Panc1 (cell line): ENCODE measurements at places on chromosomes 7 and 10.

DNA sequence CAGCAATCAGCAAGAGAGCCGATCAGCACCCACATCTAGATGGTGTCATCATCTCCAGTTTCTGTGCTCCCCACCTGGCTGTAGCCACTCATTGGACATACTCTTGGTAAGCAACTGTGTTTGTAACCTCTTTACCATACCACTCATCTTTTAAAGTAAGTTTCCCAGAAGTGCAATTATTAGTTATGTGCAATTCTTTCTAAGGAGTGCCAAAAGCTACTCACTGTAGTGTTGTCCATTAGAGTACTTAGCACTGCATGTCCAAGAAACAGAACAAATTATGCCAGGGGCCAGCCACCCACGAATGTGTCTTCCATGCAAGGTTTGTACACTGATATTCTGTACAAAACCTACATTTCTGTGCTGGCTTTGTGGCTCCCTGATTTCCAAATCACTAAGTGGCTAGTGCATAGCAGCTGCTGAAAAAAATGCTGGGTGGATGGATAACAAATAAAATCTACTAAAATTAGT, 131.9 kb downstream of the SRPK2 start:
- no peak for DNase-seq
- no peaks in the 10 kb centered on the region for H3K27me3 ChIP-seq
- H3K4me3 ChIP-seq, result no peak overlapping the region
- H3K4me1 ChIP-seq, result peaks cover 11% of the 10 kb centered on the region
- no peaks in the 10 kb centered on the region for H3K36me3 ChIP-seq

- H3K4me1 ChIP-seq, result peaks cover 10% of the 10 kb centered on the region
- H3K4me3 ChIP-seq, result no peak overlapping the region
- no peak for DNase-seq
- H3K27me3 ChIP-seq, result no peaks in the 10 kb centered on the region
- H3K36me3 ChIP-seq, result no peaks in the 10 kb centered on the region
These were observed 5.3 kb upstream of the KLF6 start for GRCh38 chr10:3790272-3790671.

GRCh38 chr7:18693406-18693805, 197.9 kb downstream of the HDAC9 start:
- H3K4me3 ChIP-seq, result no peak overlapping the region
- H3K4me1 ChIP-seq, result no peaks in the 10 kb centered on the region
- no peak overlapping the region for H3K27ac ChIP-seq
- H3K36me3 ChIP-seq, result no peaks in the 10 kb centered on the region
- peak; percentile 22 for DNase-seq

DNA sequence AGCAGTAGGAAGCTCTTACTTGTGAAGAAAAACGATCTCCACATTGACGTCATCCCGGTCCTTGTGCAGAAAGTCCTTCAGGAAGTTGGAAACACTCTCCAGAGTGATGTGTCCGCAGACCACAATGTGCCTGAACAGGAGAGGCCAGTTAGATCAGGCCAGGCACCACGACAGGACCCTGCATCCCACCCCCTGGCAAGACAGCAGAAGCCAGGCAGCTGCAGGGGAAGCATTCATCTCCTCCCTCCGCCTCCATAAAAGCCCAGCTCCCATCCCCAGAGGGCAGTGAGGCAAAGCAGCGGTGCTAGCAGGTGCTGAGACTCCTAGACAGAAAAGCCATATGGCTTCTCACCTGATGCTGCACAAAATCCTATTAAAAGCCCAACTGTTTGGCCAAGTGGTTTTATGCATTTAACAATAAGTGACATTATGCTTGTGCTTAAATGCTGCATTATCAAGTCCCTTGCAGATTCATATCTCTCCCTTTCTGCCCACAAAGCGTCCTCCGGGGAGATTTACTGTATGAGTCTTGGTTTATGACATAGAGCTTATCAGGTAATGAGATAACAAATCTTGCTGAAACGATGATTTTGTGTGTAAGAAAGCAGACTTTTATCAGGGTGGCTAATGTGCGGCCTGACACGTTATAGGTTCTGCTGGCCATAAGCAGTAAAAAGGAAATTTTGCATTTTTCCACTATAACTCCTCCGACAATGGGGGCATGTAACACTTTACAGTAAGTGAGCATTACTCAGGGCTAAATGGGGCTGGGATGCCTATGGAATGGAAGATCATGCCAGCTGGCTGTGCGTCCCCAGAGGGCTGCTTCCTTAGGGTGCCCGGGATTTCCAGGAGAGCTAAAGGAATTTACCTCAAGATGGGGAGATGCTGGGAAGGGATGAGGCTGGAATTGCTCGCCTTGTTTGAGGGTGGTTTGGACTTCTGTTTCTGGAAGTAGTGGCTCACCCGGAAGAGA, 546.9 kb downstream of the KCNMA1 start:
- DNase-seq, result no peak
- no peaks in the 10 kb centered on the region; the same call in 1 of the 2 replicates for H3K36me3 ChIP-seq
- H3K4me3 ChIP-seq, result no peak overlapping the region
- H3K4me1 ChIP-seq, result no peaks in the 10 kb centered on the region

GRCh38 chr7:96300502-96300901, 21.4 kb downstream of the SLC25A13 start:
- no peak for DNase-seq
- no peaks in the 10 kb centered on the region for H3K4me1 ChIP-seq
- no peak overlapping the region for H3K27ac ChIP-seq
- H3K27me3 ChIP-seq, result no peaks in the 10 kb centered on the region
- H3K36me3 ChIP-seq, result no peaks in the 10 kb centered on the region; the same call in 1 of the 2 replicates
- H3K4me3 ChIP-seq, result no peak overlapping the region

DNA sequence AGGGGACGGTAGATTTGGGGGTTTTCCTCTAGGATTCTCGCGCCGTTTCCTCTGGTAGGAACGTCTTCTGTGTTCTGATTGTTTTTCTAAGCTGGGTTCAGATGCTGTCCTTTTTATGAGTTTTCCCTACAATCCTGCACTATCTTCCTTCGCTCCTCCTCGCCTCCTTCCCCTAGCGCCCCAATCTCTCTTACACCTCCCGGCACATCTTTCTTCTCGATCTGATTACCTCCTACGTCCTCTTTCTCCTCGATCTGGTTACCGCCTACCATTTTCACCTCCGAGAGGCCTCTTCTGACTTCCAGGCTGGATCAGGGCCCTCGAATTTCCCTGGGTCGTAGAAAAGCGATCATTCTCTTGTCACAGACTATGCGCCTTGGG, 413 bp downstream of the BUD31 start:
- H3K4me1 ChIP-seq, result peaks cover 19% of the 10 kb centered on the region
- no peaks in the 10 kb centered on the region for H3K27me3 ChIP-seq
- H3K27ac ChIP-seq, result peak overlapping the region; percentile 98

DNA sequence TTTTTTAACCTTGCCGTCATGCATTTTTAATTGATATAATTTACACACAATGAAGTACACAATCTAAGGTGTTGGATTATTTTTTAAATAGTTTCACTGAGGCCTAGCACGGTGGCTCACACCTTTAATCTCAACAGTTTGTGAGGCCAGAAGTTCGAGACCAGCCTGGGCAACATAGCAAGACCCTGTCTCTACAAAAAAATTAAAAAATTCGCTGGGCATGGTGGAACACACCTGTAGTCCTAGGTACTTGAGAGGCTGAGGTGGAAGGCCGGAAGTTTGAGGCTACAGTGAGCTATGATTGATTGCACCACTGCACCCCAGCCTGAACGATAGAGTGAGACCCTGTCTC, 92.8 kb upstream of the OIT3 start:
- DNase-seq, result no peak
- no peaks in the 10 kb centered on the region for H3K27me3 ChIP-seq
- no peak overlapping the region for H3K27ac ChIP-seq

DNA sequence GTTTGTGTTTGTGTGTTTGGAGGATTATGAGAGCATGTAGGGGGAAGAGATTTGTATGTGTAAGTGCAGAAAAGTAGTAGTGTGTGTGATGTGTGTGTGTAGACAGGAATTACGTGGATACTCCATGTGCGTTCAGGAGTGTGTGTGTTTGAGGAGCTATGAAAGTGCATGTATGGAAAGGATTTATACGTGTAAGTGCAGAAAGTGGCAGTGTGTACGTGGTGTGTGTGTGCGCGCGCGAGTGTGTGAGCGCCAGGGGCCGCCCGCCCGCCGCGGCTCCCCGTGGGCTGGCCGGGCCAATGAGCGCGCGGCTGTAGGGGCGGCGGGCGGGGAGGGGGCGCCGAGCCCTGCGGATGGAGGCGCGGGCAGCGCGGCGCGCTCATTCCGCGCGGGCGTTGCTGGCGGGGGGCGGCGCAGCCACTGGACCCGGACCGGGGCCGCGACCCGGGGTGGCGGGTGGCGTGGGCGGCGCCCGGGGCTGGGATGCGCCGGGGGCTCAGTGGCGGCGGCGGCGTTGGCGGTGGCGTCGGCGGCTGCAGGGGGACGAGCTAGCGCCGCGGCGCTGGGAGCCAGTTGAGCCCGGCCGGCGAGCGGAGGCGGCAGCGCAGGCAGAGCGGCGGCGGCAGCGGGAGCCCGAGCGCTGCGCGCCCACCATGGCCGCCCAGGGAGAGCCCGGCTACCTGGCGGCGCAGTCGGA, at the start of gene BICC1:
BICC1 (plus strand) TSS at position 382 of the 697 bp plus-strand sequence; CDS start at position 654, 272 bp downstream.
- H3K4me1 ChIP-seq, result peaks cover 4% of the 10 kb centered on the region; the same call in 1 of the 2 replicates
- no peak for DNase-seq
- H3K27me3 ChIP-seq, result peaks cover 37% of the 10 kb centered on the region
- H3K27ac ChIP-seq, result no peak within 1 kb of the TSS
- peak within 1 kb of the TSS; percentile 56 for H3K4me3 ChIP-seq

DNA sequence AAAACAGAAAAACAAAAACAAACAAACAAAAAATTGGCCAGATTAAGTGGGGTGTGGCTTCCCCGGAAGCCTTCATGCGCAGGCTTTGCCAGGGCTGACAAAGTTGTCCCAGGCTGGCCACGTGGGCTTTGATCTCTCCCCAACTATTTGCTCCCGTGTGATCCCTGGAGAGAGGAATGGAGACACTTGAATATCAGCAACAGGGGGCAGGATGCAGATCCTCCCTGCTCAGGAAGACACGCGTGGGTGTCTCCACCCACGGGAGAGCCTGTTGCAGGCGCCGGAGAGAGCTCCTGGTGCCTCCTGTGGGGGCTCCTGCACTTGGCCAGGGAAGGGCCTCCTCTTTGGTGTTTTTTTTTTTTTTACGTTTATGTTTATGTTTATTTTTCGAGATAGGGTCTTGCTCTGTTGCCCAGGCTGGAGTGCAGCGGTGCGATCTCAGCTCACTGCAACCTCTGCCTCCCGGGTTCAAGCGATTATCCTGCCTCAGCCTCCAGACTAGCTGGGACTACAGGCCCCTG, 19.0 kb downstream of the TRIM56 start:
- no peaks in the 10 kb centered on the region for H3K36me3 ChIP-seq
- H3K27me3 ChIP-seq, result no peaks in the 10 kb centered on the region
- DNase-seq, result no peak

DNA sequence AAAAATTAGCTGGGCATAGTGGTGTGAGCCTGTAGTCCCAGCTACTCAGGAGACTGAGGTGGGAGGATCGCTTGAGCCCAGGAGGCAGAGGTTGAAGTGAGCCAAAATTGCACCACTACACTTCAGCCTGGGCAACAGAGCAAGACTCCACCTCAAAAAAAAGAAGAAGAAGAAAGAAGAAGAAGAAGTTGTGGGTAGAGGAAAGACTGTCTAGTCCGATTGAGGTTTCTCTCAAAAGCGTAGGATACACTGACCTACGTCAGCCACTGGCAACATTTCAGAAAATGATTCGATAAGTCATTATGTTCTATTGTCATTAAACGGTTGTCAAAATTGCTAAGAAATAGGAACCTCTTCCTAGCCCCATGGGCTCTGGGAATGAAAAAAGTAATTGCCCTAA, 22.3 kb upstream of the RHBDD2 start:
- H3K4me1 ChIP-seq, result no peaks in the 10 kb centered on the region
- no peak for DNase-seq
- no peak overlapping the region for H3K4me3 ChIP-seq
- H3K27me3 ChIP-seq, result no peaks in the 10 kb centered on the region

DNA sequence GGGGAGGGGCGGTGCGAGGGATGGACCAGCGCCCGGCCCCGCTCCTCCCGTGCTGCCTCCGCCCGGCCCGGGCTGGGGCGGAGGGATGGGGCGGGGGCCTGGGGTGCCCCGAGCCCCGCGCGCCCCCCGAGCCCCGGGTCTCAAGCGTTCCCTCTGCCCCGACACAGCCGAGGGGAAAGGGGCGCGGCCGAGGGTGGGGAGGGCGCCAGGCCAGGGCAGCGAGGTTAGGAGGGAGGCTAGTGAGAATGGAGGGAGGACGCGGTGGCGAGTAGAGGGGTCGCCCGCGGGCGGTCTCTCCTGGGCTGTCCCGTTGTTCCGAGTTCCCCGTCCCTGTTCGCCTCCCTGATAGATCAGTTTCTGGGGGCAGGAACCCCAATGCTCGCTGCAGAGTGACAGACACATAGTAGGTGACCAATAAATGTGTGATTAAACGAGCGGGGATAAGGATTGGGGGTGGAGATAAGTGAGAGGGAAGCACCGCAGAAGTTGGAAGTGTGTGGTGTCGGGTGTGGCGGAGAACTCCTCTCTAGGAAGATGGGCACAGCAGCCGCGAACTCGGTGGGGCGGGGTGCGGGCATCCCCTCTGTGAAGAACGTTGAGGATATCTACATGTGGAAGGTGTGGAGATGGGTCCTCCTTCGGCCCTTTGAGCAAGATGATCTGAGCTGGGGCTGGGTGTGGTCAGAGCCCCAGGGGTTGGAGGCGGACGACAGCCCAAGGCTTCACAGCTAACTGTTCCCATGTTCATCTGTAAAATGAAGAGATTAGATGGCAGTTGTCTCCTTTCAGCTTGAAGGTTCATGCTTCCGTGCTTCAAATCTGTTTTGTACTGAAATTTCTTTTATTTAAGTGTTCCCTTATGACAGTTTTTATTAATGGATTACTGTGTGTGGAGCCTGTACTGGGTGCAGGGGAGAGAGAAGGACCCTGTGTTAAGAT, 580 bp downstream of the ZNF775 start:
- H3K36me3 ChIP-seq, result no peaks in the 10 kb centered on the region; the same call in 1 of the 2 replicates
- no peak for DNase-seq
- H3K27me3 ChIP-seq, result no peaks in the 10 kb centered on the region

DNA sequence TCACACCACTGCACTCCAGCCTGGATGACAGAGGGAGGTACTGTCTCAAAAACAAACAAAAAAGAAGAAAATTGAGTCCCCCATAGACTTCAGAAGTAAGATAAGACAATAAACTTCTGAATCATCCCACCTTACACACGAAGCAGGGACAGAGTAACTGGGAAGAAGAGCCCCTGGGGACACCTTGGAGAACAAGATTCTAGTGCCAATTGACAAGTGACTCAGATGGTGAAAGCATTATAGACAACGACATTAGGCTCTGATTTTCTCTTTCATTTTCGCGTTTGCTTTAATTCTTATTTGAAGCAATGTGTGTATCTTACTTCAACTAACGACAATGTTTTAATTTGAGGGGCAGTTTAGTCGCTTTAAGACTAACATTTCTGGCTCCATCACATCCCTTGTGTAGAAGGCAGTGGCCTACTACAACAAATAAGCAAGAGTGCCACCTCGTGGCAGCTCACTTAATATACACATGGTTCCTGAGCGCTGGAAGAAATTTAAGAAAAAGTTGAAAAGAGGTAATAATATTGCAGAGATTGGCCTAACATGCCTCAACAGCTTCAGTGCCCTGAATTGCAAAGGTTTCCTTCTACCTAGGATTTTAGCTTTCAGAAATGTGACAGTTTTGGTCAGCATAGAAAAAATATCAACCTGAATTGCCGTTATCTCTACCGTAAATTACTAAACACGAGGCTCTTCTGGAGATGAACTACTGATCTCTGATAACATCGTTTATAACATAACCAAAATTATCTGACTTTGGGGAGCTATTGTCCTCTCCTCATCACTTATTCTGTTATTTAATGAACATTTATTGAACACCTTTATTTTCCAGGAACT, 36.7 kb downstream of the ASNS start:
- H3K36me3 ChIP-seq, result no peaks in the 10 kb centered on the region
- no peak overlapping the region for H3K4me3 ChIP-seq
- H3K4me1 ChIP-seq, result no peaks in the 10 kb centered on the region
- peak; percentile 60 for DNase-seq
- H3K27me3 ChIP-seq, result peaks cover 16% of the 10 kb centered on the region; the same call in 1 of the 2 replicates
